ENCODE measurements at places on chromosomes 5 and 9.

GRCh38 chr9:72453797-72454196 is 67.6 kb upstream of the TMC1 start:
- DNase-seq, result no peak

- peak; percentile 31 for DNase-seq
These were observed 9.7 kb upstream of the TGFBI start for GRCh38 chr5:136018814-136019783.

- DNase-seq, result no peak
These were observed 11.4 kb downstream of the SLIT3 start for GRCh38 chr5:169289520-169289919.

GRCh38 chr5:171581781-171582180 is 162.3 kb downstream of the FGF18 start:
- no peak for DNase-seq

- no peak for DNase-seq
These were observed 65.4 kb upstream of the LMX1B start for GRCh38 chr9:126548312-126548711.

- no peak for DNase-seq
These were observed 11.4 kb upstream of the NRARP start for GRCh38 chr9:137313326-137313936.

GRCh38 chr9:122125509-122126330 is 32.6 kb upstream of the TTLL11 start:
- DNase-seq, result no peak

DNA sequence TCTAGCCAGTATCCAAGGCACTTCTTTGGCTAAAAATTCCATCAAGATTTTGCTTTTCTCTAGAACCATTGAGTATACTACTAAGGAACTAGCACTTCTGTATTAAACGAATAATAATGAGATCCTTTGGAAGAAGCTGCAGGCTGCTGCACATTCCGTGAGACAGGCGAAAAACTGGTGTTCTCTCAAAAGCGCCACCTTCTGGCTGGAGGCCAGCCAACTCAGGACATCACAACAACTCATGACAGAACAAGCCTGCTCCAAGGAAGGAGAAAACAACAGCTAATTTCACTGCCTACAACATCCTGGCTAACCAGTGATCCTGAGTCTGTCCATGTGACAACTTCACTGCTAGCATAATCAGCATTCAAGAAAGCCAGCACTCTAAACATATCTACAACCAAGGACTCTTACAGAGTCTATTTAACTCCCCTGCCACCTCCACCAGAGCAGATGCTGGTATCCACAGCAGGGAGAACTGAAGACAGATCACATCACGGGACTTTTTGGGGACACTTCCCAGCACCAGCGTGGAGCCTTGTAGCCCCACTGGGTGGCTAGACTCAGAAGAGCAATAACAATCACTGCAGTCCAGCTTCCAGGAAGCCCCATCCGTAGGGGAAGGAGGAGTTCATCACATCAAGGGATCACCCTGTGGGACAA is 150.5 kb downstream of the YTHDC2 start:
- no peak for DNase-seq

Data from thoracic aorta (tissue), 2 donors.